Activated naive CD8-positive, alpha-beta T cell treated with anti-CD3 and anti-CD28 coated beads for 36 hours (primary cell): ENCODE measurements at places on chromosomes 11 and 22. TPM values are rescaled to one million over a fixed set of nuclear protein-coding genes. Genes with fewer than 3 reads are reported as not detected.

Gene CNIH2
- 1.9 TPM for total RNA-seq

Gene PHOX2A
- total RNA-seq: not detected

Gene TSSK2
- not detected for total RNA-seq

DNA sequence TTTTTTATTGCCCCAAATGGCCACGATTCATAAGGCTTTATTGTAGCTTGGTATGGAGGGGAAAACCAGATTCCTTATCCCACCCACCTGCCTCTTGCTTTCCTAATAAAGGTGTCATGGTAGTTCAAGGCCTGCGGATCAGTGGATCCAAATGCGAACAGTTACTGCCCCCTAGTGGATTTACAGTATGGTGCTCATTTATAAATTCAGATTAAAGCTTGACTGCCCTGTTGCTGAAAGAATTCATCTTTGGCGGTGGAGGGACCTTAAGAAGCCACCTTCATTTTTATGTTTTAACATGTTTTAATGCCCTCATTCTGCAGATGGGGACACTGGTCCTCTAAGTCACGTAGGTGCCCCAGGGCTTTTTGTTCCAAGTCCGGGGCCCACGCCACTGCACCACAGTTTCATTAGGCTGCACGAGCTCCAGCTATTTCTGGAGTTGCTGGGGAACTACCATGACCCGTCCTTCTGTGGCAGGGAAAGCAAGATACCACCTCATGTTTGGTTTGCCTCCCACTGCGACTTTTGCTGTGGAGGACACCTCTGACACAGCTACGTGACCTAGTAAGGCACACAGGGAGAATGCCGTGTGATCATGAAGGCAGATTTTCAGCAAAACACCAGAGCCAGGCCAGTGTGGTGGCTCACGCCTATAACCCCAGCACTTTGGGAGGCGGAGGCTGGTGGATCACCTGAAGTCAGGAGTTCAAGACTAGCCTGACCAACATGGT is 15.6 kb upstream of the INCENP start:
- no peak for DNase-seq
- H3K4me3 ChIP-seq: no peak overlapping the region
- no peaks in the 10 kb centered on the region for H3K27me3 ChIP-seq
- no peak overlapping the region for H3K27ac ChIP-seq
- peaks cover 14% of the 10 kb centered on the region for H3K4me1 ChIP-seq

DNA sequence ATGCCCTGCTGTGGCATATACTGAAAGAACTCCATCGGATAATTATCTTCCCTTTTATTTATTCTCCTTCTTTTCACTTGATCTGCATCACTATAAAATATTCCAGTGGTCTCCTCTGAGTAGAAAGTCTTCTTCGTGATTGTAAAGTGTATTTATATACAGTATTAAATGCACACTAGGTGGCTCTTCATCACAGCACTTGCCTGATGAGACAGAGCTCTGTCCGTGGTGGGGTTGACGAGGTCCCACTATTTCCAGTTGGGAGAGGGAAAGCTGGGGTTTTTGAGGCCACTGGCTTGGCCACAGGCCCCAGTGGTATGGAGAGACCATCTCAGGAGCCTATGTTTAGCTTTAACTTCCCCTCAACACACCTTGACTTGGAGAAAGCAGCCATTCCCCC is 31.6 kb upstream of the ZBTB16 start:
- H3K36me3 ChIP-seq: no peaks in the 10 kb centered on the region
- H3K27ac ChIP-seq: no peak overlapping the region
- no peak overlapping the region for H3K4me3 ChIP-seq
- H3K4me1 ChIP-seq: no peaks in the 10 kb centered on the region

GRCh38 chr11:113204280-113204679 is 110.1 kb upstream of the TTC12 start:
- no peak overlapping the region for H3K27ac ChIP-seq
- DNase-seq: no peak
- peaks cover 10% of the 10 kb centered on the region for H3K27me3 ChIP-seq
- H3K4me3 ChIP-seq: no peak overlapping the region

GRCh38 chr11:22702031-22702430 is 35.6 kb downstream of the GAS2 start:
- H3K4me3 ChIP-seq: peak overlapping the region; percentile 3
- no peaks in the 10 kb centered on the region for H3K36me3 ChIP-seq
- H3K4me1 ChIP-seq: peaks cover 24% of the 10 kb centered on the region

- no peak overlapping the region for H3K4me3 ChIP-seq
- no peaks in the 10 kb centered on the region for H3K36me3 ChIP-seq
- peaks cover 18% of the 10 kb centered on the region for H3K27me3 ChIP-seq
Observed at GRCh38 chr11:124415356-124415923, 9.2 kb downstream of the OR8B4 start.

- no peaks in the 10 kb centered on the region for H3K36me3 ChIP-seq
- no peaks in the 10 kb centered on the region for H3K27me3 ChIP-seq
- H3K4me1 ChIP-seq: peaks cover 26% of the 10 kb centered on the region
- no peak overlapping the region for H3K4me3 ChIP-seq
- DNase-seq: no peak
Observed at GRCh38 chr11:111395749-111396148, 16.7 kb upstream of the POU2AF1 start.

GRCh38 chr22:33166206-33166605 is 108.0 kb upstream of the SYN3 start:
- no peaks in the 10 kb centered on the region for H3K4me1 ChIP-seq
- H3K27me3 ChIP-seq: peaks cover 15% of the 10 kb centered on the region
- H3K27ac ChIP-seq: no peak overlapping the region

GRCh38 chr11:79092791-79093353 is 348.0 kb downstream of the TENM4 start:
- DNase-seq: no peak
- no peaks in the 10 kb centered on the region for H3K27me3 ChIP-seq
- H3K36me3 ChIP-seq: no peaks in the 10 kb centered on the region
- no peak overlapping the region for H3K27ac ChIP-seq

- H3K4me3 ChIP-seq: no peak overlapping the region
- no peaks in the 10 kb centered on the region for H3K36me3 ChIP-seq
- DNase-seq: no peak
- H3K27ac ChIP-seq: no peak overlapping the region
- H3K4me1 ChIP-seq: no peaks in the 10 kb centered on the region
- no peaks in the 10 kb centered on the region for H3K27me3 ChIP-seq
Observed at GRCh38 chr11:84543367-84544159, 1083.6 kb downstream of the DLG2 start.
